ENCODE measurements at places on chromosomes 11 and 22.

- no peak for DNase-seq
These were observed 217.3 kb downstream of the RAB38 start for GRCh38 chr11:87957961-87958360.

DNA sequence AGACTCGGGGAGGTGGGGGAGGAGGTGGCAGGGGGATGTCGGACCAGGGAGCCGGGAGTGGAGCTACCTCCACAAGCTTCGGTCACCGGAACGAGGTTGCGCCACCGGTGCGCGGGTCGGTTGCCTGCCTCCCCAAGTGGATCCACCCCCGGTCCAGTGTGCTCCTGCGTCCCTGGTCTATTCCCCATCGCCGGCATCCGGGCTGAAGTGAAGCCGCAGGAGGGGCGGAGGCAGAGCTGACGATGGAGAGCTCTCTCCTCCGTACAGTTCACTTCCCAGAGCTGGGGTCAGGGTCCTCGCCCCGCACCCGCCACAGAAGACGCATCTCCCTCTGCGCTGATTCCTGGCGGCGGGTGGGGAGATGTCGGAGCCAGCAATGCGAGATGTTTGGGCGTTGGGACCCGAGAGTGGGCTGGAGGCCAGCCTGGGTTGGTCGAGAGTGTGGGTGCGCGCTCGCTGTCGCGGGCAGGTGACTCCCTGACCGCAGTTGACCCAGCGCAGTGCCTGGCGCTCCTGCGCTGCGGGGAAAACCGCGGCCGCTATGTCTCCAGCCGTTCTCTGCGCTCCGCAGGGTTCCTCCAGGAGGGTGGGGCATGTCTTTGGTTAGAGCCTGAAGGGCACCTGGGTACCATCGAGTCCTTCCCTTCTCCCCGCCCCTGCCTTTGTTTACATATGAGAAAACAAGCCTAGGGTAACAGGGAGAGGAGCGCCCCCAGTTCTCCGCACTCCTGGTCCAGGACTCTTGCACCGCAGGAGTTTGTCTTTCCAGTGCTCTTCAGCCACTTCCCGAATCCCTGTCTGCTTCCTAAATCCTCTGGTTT, 1.7 kb downstream of the C11orf96 start:
- DNase-seq: no peak

DNA sequence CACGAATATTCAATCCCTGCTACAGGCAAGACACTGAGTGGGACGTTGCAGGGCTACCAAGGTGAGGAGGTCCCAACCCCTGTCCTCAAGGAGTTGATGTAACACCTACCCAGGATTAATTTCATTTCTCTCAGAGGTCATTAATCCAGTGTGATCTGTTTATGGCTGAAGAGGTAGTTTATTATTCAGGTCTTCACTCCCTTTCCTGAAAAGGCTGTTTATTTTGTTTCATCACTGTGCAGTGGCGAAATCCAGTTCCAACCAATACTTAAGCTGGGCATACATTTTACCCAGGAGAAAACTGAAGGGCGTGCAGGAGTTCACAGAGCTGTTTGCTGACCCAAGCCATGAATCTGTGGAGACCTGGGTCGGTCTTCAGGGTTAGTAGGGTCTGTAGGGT, 2.7 kb upstream of the PTPRJ start:
- DNase-seq: no peak

- no peak for DNase-seq
These were observed 52.7 kb upstream of the BARX2 start for GRCh38 chr11:129322941-129323340.

GRCh38 chr11:118488480-118489109, 38.7 kb upstream of the TTC36 start:
- DNase-seq: peak; percentile 47

DNA sequence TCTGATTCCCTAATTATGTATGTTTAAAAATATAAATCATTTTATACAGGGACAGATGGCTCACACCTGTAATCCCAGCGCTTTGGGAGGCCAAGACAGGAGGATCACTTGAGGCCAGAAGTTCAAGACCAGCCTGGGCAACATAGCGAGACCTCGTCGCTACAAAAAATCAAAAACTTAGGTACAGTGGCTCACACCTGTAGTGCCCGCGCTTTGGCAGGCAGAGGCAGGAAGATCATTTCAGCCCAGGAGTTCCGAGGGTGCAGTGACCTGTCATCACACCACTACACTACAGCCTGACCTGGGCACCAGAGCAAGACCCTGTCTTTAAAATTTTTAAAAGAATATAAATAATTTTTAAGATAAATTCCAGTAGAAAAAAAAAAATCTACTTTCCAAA, 11.5 kb downstream of the RRAS2 start:
- no peak for DNase-seq

DNA sequence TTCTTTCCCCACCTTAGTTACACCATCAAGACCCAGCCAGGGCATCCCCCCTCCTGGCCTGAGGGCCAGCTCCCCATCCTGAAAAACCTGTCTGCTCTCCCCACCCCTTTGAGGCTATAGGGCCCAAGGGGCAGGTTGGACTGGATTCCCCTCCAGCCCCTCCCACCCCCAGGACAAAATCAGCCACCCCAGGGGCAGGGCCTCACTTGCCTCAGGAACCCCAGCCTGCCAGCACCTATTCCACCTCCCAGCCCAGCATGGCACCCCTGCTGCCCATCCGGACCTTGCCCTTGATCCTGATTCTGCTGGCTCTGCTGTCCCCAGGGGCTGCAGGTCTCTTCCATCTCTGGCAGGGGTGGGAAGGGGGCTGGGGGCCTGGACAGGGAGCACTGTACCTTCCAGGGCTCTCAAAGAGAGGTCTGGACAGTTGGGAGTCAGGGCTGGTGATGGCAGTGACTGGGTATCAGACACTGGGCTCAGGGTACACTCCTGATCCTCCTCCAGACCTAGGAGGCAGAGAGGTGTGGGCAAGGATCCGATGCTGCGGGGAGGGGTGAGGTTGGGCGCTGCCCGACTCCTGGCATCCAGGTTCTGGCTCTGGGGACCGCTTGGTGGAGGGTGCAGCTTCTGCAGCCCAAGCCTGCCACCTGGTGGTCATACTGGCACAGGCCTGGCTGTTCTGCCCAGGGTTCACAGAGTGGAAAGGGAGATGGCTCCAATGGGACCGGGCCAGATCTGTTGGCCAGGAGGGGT, at the start of gene UPK2:
Gene UPK2 (plus strand): TSS at position 205 of the 753 bp plus-strand sequence. CDS start 53 bp downstream, at position 258.
- DNase-seq: peak; percentile 75

DNA sequence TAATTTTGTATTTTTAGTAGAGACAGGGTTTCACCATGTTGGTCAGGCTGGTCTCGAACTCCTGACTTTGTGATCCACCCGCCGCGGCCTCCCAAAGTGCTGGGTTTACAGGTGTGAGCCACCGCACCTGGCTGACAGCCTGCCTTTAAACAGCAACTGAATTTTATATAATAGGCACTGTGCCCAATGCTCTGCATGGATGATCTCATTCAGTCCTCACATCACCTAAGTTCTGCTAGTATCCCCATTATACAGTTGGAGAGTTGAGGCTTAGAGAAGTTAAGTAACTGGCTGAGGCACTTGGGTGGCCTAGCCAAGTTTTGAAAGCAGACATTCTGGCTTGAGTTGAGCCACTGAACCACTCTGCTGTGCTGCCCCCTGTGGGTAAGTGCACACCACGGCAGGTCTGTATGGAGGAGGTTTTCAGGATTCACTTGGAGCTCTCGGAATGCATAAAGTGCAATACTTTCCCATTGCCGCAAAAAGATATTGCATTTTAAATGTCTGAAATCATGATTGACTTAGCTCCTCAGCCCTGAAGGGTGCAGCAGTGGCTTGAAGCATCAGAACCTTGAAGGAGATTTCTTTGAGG, 112.4 kb downstream of the LDLRAD3 start:
- DNase-seq: no peak

DNA sequence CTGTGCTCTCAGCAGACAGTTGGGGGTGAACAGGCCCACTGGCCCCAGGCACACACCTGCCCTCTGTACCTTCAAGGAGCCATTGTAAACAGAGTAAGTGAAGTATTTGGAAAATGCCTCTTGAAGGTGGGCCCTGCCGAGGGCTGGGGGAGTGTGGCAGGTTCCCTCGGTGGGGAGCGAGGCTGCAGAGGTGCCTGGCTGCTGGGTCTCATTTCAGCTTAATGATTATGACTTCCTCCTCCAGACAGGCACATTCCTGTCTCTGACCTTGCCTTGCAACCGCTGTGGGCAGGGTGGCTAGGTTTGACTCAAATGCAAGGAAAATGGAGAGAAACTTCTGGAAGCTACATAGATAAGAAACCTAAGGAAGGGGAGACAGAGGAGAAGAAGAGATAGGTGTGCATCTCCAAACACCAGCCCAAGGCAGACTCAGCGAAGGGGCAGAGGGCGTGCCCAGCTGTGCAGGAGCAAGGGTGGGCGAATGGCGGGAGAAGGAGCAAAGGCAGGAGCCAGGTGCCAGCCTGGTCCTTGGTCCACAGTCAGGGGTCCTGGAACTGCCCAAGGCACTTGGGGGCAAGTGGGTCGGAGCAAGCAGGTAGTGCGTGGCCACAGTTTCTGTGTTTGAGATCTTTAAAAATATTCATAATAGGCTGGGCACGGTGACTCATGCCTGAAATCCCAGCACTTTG, 14.0 kb downstream of the GRAMD4 start:
- no peak for DNase-seq

Data from GDM1 (cell line).